Pulmonary artery endothelial cell (primary cell): ENCODE measurements at places on chromosomes 16 and 17.

- DNase-seq = no peak
Measured at GRCh38 chr16:55240888-55241287, 83.1 kb upstream of the IRX6 start.

- DNase-seq = no peak
Measured at GRCh38 chr16:50273888-50274325, 7.6 kb downstream of the ADCY7 start.

DNA sequence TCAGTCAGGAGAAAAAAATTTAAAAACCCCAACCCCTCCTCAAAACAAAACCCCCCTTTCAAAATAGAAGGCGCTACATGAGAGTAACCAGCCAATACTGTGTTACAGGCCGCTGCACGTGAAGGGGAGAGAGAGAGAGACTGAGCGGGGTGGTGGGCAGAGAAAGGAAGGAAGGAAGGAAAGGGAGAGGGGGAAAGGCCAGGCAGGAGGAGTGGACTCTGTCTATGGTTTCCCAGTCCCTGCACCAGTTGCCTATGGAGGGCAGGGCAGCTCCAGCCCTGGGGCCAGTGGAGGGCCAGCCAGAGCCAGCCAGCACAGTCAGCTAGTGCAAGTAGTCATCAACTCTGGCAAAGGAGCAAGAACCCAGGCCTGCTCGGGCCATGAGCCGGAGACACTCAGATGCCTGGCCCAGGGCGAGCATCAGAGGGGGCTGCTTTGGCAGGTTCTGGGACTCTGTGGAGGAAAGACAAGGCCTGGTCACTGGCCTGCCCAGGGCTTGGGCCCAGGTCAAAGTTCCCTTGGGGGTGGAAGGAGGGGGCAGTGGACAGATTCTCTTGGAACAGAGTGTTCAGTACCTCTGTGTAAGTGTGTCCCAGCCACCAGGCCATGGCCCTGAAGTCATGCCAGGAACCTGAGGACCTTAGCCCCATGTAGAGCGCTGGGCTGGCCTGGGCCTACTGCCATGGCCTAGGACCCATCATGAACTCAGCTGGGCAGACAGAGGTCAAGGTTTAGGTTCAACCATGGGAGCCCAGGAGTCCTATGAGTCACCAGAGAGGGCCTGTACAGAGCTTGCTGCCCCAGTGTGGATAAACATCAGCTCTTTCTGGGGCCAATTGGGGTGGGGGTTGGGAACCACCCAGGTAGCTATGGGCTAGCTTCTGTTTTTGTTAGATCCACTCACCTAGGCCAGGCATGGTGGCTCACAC is 7.3 kb upstream of the GFOD2 start:
- no peak for DNase-seq

- DNase-seq = peak; percentile 44
Measured at GRCh38 chr16:89155184-89155679, 16.3 kb upstream of the CDH15 start.

DNA sequence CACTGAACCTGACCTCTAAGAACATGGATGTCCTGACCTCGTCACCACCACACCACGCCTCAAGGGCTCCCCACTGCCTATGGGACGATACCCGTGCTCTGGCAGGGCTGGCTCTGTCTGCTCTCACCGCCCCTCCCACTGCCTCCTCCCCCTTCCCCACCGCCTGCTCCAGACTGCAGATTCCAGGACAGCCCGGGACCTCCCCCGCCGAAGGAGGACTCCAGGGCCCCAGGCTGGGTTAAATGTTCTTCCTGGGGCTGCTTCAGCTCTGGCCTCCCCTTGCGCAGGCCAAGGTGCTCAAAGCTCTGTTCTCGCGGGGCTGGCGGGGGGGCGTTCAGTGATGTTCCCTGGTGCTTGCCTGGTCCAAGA is 3.1 kb downstream of the NPW start:
- DNase-seq = no peak

DNA sequence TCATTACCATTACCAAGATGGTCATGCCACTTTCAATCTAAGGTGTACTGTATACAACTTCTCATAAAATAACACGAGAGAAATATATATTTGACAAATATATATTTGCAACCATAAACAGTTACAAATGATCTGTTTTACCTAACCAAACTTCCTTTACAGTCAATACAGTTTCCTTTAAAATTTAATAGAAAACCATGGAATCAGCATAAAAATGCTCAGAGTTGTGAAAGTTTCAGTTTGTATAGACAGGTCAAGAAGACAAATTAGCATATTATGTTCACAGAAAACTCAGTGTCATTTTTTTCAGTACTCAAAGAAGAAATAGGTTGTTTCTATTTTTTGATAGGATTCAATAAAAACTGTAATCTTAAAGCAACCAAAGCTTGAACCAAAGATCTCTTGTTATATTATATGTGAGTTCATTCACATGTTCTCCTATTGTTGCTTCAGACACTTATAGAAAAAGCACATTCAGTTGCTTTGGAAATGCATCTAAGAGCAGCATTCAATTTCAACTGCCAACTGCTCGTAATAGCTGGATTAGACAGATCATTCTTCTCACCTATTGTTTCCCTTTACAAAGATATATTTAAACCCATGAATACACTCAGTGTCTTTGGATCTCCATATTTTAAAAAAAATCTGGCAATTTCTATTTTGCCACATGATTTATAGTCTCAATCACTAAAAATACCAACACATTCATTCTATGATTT is 15.1 kb downstream of the SSH2 start:
- DNase-seq = no peak

- DNase-seq = no peak
Measured at GRCh38 chr16:28923652-28924398, 1.2 kb downstream of the RABEP2 start.

- no peak for DNase-seq
Measured at GRCh38 chr17:41962768-41963434, 3.7 kb upstream of the CNP start.

GRCh38 chr17:43546319-43547188 is at the start of gene ETV4:
Gene ETV4, minus strand, starts transcription at chr17:43546340. Its CDS starts 723 bp downstream, at chr17:43545617.
- DNase-seq = peak; percentile 66

DNA sequence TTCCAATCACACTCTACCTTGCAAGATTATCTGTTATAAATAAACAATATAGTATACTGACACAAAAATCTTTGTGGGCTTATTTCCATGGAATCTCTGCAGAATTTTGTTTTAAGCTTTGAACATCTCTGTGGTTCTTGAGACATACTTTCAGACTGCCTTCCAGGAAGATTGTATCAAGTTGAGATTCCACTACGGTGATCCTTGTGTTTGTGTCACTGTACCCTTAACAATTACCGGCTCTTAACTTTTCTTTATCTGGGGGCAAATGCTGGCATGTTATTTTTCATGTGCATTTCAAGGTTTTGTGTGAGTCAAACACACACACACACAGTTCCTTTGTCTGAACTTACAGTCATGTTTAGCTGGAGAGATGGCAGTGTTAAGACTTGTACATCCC is 472.7 kb upstream of the HSBP1 start:
- DNase-seq = no peak

DNA sequence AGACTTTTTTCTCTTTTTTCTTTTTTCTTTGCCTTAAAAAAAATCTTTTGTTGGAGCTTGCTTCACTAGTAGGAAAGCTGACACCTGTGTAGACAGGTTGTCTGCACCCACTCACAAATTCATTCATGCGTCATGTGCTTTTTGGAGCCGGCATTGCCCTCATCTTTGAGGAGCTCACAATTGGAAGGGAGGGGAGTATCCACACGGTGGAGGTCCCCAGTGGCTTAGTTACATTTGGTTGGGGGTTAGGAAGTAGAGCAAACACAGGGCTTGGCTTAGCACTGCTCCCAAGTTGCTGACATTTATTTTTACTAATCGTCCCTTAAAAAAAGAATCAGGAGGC is 18.7 kb upstream of the MEIOB start:
- DNase-seq = no peak

- no peak for DNase-seq
Measured at GRCh38 chr17:50583641-50584040, 23.1 kb downstream of the CACNA1G start.

DNA sequence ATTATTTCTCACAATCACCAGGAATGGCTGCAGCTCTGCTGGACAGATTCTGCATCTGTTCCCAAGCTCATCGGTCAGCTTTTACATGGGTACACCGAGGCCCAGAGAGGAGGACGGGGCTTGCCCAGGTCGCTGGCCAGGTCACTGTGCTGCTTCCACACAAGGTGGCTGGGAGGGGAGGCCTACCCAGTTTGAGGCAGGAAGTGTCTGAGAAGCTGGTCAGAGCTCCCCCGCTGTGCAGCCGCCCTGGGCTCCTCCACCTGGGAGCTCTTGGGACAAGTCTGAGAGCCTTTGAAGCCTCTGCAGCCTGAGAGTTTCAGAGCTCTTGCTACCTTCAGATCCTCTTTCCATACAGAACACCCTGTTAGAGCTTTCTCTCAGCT is 143.3 kb downstream of the CLEC16A start:
- DNase-seq = no peak

DNA sequence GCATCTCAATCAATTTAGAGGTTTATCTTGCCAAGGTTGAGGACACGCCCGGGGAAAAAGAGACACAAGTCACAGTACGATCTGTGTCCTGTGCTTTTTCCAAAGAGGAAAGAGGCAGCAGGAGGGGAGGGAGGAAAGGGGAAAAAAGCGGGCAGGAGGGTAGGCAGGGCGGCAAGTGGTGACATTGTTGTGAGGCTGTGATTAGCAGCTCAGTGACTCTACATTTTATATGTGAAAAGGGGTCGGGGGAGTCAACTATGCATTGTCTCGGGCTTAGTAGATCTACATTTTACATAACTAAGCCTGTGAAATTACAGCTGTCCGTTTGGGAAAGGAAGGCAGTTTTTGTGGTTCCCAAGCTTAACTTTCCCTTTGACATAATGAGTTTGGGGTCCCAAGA is 22.2 kb upstream of the RIPOR1 start:
- no peak for DNase-seq

DNA sequence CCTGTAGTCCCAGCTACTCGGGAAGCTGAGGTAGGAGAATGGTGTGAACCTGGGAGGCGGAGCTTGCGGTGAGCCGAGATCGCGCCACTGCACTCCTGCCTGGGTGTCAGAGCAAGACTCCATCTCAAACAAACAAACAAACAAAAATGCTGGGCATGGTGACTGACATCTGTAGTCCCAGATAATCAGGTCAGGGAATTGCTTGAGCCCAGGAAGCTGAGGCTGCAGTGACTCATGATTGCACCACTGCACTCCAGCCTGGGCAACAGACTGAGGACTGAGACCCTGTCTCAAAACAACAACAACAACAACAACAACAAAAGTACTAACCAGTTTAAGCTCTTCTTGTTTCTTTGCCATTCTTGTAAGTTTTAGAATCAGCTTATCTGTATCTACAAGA is 383.0 kb upstream of the PMFBP1 start:
- DNase-seq = no peak
